ENCODE measurements at places on chromosomes 13 and 19. TPM values are rescaled to one million over a fixed set of nuclear protein-coding genes. Genes with fewer than 3 reads are reported as not detected.

Gene NLRP11
- not detected for total RNA-seq

Gene ANGPTL4
- 81.6 TPM for total RNA-seq

- no peak for DNase-seq
Measured at GRCh38 chr13:60343978-60344377, 53.0 kb upstream of the TDRD3 start.

Gene ZNF221
- 5.2 TPM for total RNA-seq

- DNase-seq: no peak
Measured at GRCh38 chr19:18220632-18221275, 5.5 kb downstream of the PDE4C start.

All from left cardiac atrium (tissue), 4 donors.